ENCODE measurements at places on chromosomes 5 and 9.

DNA sequence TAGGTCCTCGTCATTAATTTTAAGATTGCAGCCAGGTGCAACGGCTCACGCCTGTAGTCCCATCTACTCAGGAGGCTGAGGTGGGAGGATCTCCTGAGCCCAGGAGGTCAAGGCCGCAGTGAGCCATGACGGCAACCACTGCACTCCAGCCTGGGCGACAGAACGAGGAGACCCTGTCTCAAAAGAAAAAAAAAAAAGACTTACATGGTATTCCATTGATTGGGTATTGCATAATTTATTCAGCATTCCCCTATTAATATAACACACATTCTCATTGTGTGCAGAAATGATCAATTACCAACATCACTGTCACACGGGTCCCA lies 62.9 kb downstream of the DUSP1 start:
- DNase-seq: no peak

GRCh38 chr9:3023449-3023848 lies 179.6 kb upstream of the PUM3 start:
- no peak for DNase-seq

DNA sequence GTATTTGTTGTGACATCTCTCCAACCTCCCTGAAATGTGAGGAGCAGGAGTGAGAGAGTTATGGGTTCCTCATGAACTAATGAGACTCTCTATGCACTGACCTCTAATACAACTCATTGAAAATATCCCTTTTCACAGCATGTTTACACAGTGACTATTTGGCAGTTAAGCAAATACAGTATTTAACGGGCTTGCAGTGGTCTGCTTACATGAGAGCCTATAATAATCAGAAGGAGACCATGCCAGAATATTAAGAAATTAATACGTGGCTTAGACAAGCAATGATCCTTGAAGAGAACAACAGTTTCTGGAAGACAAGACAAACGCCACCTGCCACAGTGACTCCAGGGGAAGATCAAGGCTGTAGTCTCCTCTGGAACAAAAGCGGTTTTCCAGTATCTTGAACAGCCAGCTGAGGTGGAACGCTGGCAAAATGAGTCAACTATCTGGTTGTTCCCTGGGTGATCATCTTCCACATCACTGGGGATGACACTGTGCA lies 424.5 kb downstream of the DMAC1 start:
- no peak for DNase-seq

GRCh38 chr5:69305512-69305911 lies 27.1 kb downstream of the CCDC125 start:
- DNase-seq: no peak

- DNase-seq: no peak
Measured at GRCh38 chr5:82319651-82320376, 41.7 kb upstream of the RPS23 start.

- no peak for DNase-seq
Measured at GRCh38 chr5:166058660-166059059, 2232.8 kb upstream of the WWC1 start.

DNA sequence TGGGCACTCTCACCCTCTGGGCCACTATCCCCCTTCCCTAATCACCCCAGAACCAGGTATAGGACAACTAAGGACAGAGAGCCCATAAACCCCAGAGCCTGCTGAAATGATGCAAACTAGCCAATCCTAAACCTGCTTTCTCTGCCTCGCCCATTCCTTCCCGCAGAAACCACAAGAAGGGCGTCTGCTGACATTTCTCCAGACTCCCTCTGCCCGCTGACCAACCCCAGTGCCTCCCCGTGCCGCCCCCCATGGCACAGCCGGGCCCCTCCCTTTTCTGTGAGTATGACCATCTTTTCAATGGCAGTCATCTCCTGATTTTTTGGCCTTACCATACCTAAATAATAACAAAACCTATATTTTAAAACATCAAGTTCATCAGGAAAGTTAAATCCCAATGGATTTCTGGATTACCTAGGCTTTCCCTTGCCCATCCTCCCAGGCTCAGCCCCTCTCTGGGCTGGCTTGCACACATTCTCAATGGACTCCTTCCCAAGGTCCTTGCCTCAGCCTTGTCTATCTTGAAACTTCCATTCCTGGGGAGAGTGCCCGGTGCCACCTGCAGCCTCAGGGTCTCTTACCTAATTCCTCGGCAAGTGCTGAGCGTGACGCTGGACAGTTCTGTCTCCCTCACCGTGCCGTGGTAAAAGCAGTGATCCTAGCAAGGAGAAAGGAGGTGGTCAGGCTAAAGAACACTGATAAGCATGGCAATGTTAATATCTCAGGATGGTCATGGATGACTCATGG lies 45.2 kb downstream of the ADAM19 start:
- DNase-seq: no peak

DNA sequence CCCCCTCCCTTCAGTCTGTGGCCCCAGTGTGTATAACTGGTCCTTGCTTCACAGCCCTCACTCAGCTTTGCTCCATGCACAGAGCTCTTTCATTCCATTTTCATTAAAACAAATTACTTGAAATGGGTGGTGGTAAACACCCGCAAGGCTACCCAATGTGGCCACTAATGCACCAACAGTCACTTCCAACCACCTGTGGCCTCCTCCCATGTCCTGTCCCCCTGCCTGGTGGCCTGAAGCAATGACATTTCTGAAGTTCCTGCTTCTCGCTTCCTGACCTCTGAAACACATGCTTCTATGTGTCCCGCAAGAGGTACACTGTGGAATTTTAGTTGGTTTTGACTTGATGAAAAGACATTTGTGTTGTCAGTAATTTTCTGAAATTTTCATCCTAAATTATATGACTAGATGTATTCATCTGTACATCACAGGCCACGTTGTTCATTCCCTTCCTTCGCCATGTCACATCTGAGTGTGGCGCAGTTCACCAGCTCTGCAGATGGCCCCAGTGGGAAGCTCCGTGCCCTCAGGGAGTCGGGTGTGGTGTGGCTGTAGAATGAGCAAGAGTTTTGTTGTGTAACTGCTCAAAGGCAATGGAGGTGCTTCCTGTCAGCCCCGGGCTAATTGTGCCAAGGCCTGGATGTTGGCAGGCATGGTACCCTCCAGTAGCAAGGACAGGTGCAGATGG lies 9.6 kb downstream of the ROPN1L start:
- no peak for DNase-seq

GRCh38 chr5:83475391-83475863 lies 3.9 kb downstream of the VCAN start:
- peak; percentile 95 for DNase-seq

- DNase-seq: no peak
Measured at GRCh38 chr5:425714-426113, 17.3 kb upstream of the EXOC3 start.

DNA sequence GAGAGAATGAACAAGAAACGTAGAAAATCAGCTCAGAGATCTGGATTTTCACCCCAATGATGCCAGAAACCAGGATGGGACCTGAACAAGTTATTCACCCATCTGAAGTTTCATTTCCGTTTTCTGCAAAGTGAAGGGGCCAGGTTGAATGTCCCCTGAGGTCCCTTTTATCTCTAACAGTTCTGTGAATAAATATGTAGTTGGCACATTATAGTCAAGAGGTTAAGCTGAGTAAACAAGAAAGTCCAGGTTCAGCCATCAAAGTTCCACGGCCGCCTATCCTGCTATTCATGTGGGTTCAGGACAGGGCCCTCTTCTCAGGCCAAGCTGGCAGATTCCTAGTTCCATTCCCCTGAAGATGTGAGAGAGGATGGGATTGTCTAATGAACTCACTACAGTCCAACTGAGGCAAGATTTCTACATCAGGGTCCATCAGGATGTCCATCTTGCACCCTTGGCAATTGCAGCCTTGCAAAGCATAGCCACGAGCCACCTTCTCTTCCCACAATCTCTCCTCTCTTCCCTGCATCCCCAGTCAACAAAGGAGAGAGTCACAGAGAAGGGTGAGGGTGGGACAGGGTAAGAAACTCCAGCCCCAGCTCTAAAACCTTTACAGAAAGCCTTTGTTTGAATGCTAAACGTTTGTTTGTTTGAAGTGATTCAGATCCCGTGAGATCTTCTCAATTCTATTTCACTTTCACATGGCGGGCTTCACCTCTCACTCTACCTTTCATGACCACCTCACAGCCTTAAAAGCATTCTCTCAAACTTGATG lies 311.0 kb downstream of the SLIT3 start:
- DNase-seq: no peak

- DNase-seq: peak; percentile 81
Measured at GRCh38 chr5:61306531-61307131, 25.4 kb upstream of the ZSWIM6 start.

DNA sequence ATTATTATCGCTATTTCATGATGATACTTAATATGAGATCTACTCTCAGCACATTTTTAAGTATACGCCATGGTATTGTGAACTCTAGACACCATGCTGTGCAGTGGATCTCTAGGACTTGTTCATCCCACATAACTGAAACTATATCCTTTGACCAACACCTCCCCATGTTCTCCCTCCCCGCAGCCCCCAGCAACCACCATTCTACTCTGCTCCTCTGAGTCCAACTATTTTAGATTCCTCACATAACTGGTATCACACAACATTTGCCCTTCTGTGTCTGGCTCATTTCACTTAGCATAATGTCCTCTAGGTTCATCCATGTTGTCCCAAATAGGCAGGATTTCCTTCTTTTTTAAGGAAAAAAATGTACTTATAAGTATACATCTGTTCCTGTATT lies 6.6 kb upstream of the TBC1D2 start:
- DNase-seq: no peak

GRCh38 chr9:121272401-121272948 lies 4.5 kb downstream of the GSN start:
- DNase-seq: no peak

DNA sequence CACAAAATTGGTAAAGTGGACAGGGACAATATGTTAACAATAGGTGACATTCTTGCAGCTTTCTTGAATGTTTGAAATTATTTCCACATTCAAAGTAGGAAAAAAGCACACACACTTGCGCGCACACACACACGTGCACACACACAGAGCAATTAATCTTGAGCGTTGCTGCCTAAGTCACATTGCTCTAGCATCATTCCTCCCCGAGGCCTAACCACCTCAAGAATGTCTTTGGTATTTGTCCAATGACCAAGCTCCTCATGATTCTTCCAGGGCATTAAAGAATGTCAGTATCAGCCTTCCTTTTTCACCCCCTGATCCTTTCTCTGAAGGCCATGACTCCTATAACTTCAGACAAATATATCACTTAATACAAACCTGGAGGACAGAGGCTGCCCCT lies 198.1 kb downstream of the NPR3 start:
- peak; percentile 97 for DNase-seq

Data from AG10803 (cell line).